Stimulated activated CD4-positive, alpha-beta T cell treated with anti-CD3 and anti-CD28 coated beads, Interleukin-12 subunit alpha, Interleukin-12 subunit beta, amount 100 ng/mL, for 24 hours (primary cell): ENCODE measurements at places on chromosomes 16 and 17.

DNA sequence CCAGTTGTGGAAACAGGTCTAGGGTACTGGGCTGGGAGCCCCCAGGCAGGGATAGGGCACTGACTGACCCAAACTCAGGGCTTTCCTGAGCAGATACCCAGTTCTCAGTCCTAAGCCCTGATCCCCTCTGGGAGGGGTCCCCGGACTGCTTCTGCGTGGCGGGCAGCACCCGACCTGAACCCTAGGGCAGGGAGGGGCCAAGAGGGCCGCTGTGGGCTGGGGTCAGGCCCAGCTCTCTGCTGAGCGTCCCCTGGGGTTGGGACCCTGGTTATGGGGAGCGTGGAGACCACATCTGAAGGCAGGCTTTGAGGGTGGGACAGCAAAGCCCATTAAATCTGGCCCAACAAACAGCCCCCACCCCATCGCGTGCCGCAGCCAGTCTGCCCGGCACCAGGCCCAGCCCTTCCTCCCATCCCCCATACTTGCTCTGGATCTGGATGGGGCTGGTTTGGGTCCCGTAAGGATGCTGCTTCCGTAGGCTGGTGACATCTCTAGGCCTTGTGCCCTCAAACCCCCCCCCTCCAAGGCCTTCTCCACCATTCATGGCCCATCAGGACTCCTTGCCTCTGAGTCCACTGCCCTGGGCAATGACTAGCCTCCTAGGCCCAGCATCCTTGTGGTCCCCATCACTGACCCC is 691 bp upstream of the FAM83G start:
- DNase-seq = no peak

DNA sequence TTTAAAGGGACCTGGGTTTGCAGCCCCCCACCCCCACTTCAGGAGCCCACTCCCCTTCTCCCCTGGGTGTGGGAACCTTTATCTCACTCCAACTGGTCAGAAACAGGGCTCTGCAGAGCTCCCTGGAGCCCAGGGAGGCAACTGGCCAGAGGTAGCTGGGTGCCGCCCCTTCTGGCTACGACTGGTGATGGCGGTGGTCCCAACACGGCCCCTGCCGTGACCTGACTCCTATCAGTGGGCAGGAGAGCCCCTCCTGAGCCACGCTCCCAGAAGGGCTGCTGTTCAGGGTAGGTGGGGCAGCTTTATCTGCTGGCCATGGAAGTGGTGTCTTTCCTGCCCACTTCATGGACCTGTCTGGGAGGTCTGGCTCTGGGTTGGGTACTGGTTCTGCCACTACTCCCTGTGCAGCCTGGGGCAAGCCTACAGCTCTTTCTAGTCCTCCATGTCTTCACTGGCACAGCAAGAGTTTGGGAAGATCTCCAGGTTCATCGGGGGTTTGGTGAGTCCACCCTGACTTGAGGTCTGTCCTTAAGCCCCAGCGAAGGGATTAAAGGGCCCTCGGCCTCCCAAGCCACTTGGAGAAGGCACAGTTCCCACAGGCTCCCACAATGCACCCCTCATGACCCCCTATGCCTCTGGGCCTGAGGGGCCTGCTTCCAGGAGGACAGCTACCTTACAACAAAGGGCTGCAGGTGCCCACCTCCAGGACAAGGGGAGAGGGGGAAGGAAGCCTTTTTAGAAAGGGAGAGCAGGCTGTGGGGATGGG is 5.5 kb upstream of the SREBF1 start:
- no peak for DNase-seq

DNA sequence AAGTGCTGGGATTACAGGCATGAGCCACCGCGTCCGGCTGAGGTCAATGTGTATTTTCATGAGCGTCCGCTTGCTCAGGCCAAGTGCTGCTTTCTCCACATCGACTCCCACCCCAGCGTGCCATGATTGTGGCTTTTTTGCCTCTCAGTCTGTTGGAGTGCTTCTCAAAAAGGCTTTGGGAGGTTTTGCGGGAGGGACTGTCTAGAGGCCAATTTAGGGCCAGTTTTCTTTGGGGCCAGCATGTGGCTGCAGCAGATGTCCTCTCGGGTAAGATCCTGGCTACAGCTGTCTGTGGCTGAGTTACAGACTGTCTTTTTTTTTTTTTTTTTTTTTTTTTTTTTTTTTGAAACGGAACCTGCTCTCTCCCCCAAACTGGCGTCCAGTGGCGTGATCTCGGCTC is 6.5 kb downstream of the C16orf90 start:
- no peak for DNase-seq

DNA sequence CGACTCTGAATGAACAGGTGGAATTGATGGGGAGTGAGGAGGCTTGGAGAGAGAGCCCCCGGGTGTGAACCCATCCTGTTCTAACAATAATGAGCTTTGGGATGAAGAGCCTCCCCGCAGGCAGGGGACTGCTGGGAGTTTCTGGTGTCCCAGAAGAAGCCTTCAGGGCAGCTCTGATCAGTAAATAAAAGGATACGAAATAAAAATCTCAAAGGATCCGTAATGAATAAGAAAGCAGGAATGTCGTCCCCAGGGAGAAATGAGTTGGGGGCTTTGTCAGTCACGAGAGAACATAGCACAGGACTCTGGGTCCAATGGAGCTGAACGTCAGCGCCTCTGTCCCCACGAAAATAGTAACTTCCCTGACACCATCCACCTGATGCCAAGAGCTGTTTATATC is 113.4 kb downstream of the PITPNC1 start:
- DNase-seq = no peak

GRCh38 chr16:81996664-81997509 is 14.4 kb downstream of the SDR42E1 start:
- DNase-seq = no peak

GRCh38 chr17:44785921-44786320 is 27.1 kb downstream of the ADAM11 start:
- DNase-seq = no peak

GRCh38 chr17:49696233-49696761 is 11.5 kb downstream of the SLC35B1 start:
- DNase-seq = peak; percentile 54

DNA sequence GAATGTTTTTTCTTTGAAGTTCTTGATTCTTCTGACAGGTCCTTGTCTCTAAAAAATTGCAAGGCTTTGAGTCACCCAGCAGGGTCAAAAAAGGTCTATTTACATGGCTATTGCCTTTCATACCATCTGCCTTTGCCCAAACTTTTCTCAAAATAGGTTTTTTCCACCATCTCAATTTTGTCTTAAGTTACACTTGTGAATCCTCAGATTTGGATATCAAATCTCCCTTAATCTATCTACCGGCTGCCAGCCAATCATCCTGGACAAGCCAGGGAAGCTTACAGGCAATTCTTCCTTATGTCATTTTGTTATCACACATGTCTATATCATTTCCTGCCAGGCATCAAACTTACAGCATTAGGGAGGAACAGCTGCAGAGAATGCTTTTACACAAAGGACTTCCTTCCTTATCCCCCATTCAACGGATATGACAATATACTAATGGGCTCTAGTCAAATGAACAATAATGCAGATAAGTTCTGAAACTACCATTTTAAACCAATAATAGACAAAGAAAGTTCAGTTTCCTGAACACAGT is 104.1 kb upstream of the CORO6 start:
- no peak for DNase-seq

DNA sequence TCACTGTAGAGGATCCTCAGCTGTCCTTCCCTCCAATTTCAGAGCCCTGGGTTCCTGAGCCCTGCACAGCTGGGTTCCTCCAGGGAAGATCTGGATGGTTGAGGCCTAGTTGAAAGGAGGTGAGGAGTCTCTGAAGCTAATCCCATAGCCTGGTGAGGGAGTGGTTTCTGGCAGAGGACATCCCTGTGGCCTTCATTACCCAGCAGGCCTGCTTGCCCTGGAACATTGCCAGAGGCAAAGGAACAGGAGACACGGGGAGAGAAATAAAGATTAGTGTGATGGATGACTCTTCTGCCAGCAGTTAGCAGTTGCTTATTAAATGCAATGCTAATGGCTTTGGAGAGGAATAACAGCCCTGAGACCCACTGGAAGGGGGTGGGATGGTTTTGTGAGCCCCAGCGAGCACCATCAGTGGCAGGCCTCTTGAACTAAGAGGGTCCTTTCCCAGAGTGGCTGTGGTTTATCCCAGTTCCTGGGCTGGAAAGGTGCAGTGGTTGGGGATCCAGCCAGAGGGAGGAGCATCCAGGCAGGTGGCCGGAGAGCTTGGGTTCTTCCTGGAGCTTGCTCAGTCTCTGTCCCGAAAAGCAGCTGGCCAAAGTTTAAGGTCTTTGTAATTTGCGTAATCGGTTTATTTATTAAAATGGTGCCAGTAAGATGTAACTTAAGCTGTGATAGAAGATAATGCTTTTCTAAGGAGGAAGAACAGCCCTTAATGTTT is 209.7 kb downstream of the CCDC182 start:
- DNase-seq = no peak

DNA sequence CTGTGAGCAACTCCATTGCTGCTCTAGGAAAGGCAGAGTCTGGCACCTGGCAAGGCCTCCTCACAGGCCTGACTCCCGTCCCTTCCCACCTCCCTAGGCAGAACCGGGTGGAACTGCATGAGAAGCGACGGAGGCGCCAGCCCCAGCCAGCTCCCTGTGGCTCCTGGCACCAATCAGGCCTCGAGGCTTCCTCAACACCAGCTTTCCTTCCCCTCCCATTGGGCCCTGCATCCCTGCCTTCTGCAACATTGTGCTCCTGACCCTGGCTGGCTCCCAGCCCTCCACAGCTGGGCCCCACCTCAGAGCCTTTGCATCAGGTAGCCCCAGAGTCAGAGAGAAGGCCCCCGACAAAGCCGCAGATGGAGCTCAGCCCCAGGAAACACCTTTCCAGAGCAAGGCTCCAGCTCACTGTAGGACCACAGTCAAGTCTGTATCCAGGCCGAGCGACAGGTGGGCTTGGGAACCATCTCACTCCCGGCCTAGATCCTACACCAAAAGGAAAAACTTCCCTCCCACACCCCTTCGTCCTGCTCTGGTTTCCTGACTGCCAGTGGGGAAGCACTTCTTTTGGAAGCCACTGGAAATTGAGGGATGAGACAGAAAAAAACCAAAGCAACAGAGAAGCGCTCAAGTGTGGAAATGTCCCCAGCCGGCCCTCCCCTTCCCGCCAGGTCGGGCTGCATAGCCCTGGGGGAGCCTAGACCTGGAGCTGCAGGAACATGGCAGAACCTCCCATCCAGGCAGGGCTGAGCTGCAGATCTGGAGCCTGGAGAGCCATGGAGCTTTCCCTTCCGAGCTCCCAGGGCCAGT is 31.0 kb downstream of the LRRC75A start:
- DNase-seq = no peak
